ENCODE measurements at places on chromosomes 2 and 18.

DNA sequence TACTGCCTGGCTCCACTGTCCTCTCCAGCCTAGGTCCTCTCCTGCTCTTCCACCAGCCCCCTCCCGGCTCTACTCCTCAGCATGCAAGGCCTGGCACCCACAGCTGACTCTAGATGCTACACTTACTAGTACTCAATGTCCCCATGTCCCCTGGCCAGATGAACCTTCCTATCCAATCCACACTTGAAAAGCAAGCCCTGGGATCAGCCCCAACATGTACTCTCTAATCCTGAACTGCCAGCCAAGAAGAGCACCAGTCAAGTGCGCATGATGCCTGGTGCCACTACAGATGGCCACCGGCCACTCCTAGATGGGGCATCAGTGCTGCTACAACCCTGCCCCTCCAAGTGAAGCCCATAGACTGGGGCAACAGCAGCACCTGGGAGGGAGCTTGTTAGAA lies 168.2 kb downstream of the STK39 start:
- H3K27me3 ChIP-seq = no peaks in the 10 kb centered on the region
- DNase-seq = no peak
- no peaks in the 10 kb centered on the region for H3K4me1 ChIP-seq
- no peak overlapping the region for H3K27ac ChIP-seq
- no peaks in the 10 kb centered on the region for H3K36me3 ChIP-seq

DNA sequence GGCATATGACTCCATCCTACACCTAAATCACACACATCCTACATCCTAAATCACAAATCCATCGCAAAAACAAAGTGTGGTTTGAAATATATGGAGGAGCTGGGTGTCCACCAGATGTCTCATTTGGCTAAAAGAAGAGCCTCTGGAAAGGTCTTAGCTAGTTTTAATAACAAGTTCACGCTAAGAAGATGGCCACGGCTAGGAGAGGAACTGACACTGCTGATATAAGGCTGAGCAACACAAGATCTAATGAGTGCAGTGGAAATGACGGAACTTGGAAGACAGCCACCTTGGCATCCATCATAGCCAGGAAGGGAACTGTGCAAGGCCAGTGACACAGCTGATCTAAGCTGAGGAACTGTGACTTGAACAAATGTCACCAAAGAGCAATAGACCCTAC lies 60.0 kb upstream of the AGAP1 start:
- no peak overlapping the region for H3K4me3 ChIP-seq
- H3K36me3 ChIP-seq = no peaks in the 10 kb centered on the region
- DNase-seq = no peak
- H3K27ac ChIP-seq = no peak overlapping the region

DNA sequence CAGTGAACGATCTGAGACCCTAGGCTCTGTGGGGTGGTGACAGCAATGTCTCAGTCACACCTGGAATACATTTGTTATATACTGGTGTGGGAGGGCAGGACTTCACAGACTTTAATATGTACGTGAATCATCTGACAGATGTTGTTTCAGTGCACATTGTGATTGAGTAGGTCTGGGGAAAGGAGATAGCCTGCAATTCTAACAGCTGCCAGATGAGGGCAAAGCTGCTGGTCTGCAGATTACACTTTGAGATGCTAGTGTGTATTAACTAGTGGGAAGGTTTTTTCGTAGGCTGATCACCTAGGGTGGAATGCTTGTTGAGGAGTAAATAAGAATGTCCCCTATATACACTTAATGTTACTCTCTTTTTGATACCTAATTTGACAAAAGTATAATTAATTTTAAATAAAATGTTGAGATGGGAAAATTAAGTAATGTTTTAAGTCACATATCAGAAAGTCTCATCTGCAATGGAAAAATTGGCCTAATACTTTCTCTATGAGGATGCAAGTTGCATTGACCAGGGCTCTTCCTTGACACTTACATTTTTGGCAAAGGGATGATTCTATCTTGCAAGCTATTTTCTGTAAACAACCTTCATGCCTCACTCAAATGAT lies 496.9 kb upstream of the HNMT start:
- H3K4me3 ChIP-seq = no peak overlapping the region
- H3K4me1 ChIP-seq = no peaks in the 10 kb centered on the region
- no peak for DNase-seq
- no peaks in the 10 kb centered on the region for H3K36me3 ChIP-seq
- H3K27ac ChIP-seq = no peak overlapping the region
- no peaks in the 10 kb centered on the region for H3K27me3 ChIP-seq

DNA sequence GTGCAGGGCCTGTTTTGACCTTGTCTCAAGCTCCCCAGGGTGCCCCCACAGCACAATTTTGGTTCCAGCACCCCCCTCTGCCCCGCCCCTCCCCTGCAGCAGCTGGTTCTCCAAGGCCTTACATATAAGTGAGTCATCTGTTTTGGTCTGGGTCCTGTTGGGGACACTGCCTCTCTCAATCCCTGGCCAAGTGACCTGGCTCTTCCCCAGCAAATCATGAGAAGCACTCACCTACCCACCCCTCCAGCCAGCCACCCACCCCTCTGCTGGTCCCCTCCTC lies 90.5 kb downstream of the INHBB start:
- peaks cover 3% of the 10 kb centered on the region for H3K27me3 ChIP-seq
- H3K27ac ChIP-seq = no peak overlapping the region
- no peaks in the 10 kb centered on the region for H3K4me1 ChIP-seq
- H3K36me3 ChIP-seq = no peaks in the 10 kb centered on the region

DNA sequence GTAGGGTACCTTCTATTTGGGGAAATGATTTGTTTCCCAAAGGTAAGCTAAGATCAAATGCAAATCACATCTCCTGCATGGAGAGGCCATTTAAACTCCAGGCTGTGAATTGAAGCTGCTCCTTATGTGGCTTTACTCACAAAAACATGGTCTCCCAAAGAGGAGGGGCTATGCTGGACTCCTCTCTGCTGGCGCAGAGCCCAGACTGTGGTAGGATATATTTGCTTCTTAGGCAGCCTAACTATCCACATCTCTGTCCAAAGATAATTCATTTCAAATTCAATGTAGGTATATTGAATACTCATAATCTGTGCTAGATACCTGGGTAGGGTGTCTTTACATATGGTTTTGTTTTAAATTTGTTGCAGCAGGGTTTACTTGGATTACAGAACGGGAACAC lies 358.5 kb downstream of the ALK start:
- H3K36me3 ChIP-seq = no peaks in the 10 kb centered on the region
- no peak overlapping the region for H3K27ac ChIP-seq
- H3K4me3 ChIP-seq = no peak overlapping the region
- H3K27me3 ChIP-seq = no peaks in the 10 kb centered on the region
- DNase-seq = no peak
- no peaks in the 10 kb centered on the region for H3K4me1 ChIP-seq

GRCh38 chr2:123916051-123916450 lies 109.0 kb upstream of the CNTNAP5 start:
- no peaks in the 10 kb centered on the region for H3K4me1 ChIP-seq
- H3K27me3 ChIP-seq = no peaks in the 10 kb centered on the region
- no peak for DNase-seq
- no peak overlapping the region for H3K27ac ChIP-seq
- H3K36me3 ChIP-seq = no peaks in the 10 kb centered on the region
- no peak overlapping the region for H3K4me3 ChIP-seq

DNA sequence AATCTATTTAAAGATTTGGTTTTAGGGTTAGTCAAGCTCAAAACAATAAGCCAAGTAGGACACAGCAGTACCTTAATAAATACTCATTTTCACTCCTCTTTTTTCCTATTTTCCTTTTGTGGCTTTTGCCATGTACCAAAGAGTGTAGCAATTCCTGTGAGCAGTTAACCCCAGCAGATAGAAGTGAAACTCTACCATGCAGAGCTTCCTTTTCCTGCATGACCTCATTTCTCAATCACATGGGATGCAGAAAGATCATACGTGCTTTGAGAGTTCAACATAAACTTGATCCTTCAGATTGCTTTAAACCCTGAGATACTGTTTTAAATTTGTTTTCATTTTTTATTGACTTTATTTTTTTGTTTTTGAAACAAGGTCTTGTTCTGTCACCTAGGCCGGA lies 99.1 kb upstream of the ARHGAP15 start:
- no peaks in the 10 kb centered on the region for H3K4me1 ChIP-seq
- H3K27me3 ChIP-seq = no peaks in the 10 kb centered on the region
- no peak for DNase-seq
- H3K27ac ChIP-seq = no peak overlapping the region

- DNase-seq = no peak
- peaks cover 79% of the 10 kb centered on the region for H3K4me1 ChIP-seq
- H3K36me3 ChIP-seq = no peaks in the 10 kb centered on the region
- H3K4me3 ChIP-seq = no peak overlapping the region
- no peaks in the 10 kb centered on the region for H3K27me3 ChIP-seq
Measured at GRCh38 chr2:225027061-225027762, 15.1 kb downstream of the DOCK10 start.
